NCI-H1105 (cell line): ENCODE measurements at places on chromosomes 5 and 9.

DNA sequence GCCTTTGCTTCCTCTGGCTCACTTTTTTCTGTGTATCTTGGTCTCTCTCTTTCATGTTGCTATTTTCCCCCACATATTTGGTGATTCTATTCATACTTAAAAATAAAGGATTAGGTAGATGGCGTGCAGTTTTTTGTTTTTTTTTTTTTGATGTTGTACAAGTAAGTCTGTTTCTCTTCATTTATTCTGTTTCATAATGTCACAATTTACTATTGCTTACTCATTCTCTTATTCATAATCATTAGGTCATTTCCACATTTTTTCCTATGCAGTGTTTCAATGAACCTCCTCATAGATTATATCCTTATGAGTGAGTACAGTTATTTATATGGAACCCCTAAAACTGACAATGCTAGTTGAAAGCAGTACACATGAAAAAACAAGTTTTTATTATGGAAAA lies 136.3 kb downstream of the APBA1 start:
- no peak for DNase-seq

GRCh38 chr5:116130471-116130870 lies 45.6 kb downstream of the COMMD10 start:
- no peak for DNase-seq

DNA sequence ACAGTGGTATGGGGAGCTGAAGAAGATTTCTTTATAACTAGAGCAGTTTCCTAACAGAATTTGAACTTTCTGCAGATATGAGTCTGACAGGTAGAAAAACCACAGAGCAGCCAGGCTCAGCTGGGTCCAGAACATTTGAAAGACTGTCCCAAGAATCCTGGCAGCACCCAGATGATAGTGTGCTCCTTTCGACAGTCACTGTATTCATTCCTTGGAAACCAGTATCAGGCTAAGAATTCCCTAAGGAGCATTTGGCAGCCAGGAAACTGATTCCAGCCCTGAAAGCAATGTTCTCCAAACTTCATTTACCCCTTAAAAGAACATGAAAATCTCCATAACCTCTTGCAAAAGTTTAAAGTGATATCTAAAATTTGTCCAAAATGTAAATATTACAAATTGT lies 123.0 kb upstream of the MTAP start:
- DNase-seq: no peak

DNA sequence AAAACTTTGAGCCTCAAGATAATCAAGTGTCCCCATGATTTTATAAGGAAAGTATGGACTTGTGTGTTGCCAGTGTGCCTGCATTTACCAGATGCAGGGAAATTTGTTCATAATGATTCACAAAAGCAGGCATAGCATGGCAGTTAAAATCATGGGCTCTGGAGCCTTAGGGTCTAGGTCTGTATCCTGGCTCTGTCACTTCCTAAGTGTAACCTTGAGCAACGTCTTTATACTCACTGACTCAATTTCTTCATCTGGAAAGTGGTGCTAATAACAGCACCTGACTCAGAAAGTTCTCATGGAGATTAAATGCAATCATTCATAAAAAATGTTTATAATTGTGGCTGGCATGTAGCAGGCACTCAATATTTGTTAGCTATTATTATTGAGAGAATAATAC lies 234.9 kb downstream of the SAXO1 start:
- no peak for DNase-seq

GRCh38 chr5:143932584-143932983 lies 120.6 kb downstream of the HMHB1 start:
- DNase-seq: no peak

GRCh38 chr5:112787261-112787660 lies 49.6 kb downstream of the APC start:
- DNase-seq: no peak

DNA sequence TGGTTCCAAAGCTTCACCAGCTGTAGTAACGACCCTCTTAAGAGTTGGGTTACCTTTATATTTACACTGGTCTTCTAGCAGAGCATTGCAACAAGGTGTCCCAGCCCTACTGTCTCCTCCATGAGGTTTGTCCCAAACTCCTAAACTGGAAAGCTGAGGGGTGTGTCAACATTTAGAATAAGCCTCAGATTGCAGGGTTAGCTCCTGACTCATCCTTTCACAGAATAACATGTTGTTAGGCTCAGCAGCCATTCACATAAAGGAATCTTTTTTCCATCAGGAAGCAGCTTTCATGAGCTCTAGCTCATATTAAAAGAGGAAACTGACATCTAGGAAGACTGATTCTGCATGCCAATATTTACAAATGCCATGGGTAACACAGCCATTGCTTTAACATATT lies 238.7 kb downstream of the EFNA5 start:
- no peak for DNase-seq

DNA sequence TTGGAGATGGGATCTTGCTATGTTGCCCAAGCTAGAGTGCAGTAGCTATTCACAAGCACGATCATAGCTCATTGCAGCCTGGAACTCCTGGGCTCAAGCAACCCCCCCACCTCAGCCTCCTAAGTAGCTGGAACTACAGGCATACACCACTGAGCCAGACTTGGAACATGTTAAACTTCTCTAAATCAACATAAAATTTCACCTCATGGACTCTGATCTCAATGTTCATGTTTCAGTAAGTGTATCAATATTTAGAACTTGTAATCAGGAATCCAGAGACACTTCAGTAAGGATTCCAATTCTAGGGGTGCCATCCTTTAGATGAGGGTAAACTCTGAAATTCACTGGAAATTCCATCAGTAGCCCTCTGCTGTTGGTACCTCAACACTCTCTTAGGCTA lies 6.8 kb downstream of the GNE start:
- no peak for DNase-seq

DNA sequence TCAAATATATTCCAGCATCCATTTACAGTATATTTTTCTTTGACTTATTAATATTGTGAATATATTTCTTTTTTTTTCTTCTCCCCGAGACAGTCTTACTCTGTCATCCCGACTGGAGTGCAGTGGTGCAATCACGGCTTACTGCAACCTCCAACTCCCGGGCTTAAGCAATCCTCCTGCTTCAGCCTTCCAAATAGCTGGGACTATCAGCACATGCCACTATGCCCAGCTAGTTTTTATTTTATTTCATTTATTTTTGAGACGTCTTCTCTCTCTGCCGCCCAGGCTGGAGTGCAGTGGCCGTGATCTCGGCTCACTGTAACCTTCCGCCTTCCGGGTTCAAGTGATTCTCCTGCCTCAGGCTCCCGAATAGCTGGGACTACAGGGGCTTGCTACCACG lies 7.4 kb upstream of the GLIPR2 start:
- DNase-seq: no peak

- no peak for DNase-seq
Observed at GRCh38 chr5:138649316-138649720, 74.1 kb upstream of the HSPA9 start.

DNA sequence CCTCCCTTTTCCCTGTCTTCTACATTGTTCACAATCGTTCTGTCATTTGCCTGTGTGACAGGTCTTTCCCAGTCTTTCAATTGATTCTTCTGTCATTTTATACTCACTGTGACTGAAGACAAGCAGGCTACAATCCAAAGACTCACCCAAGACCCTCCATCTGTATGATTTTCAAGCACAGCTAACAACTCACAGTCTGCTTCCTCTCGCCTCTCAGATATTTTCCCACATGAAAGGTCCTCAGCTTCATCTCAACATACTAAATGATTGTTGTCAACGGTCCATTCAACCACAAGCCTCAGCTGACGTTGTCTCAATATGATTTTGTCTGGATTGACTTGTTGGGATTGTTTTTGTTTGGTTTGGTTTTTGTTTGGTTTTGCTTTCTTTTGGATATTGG lies 346.5 kb downstream of the NFIB start:
- no peak for DNase-seq

DNA sequence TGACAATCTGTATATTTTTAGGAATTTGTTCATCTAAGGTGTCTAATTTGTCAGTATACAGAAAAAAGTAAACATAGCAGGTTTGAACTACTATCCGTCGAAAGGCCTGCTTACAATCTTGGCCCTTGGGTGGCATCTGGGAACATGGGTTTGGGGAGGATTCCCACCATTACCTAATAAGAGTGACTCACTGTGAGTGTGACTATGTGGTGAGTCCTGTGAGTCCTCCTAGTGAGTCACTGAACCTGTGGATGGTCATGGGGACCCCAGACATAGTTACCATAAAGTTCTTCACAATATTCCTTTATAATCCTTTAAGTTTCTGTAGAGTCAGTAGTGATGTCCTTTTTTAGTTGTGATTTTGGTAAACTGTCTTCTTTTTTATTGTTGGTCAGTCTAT lies 37.0 kb downstream of the RNF130 start:
- no peak for DNase-seq

- no peak for DNase-seq
Observed at GRCh38 chr9:131524665-131525315, 6.3 kb downstream of the UCK1 start.

DNA sequence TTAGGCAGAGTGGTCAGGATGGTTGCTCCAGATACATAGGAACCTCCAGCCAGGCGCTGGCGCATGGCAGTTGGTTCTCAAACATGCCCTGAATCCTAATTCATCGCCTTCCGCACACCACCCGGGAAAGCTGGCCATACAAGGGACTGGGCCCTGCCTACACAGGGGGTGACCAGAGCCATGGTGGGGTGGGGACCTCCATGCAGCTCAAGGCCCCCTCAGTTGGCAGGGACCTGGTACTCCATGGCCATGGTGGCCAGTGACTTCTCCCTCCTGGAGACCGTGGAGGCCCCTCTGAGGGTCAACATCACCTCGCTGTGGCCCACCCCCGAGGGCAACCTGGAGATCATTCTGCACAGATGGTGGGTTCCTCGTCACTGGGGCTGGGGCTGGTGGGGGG lies 26.8 kb downstream of the PAEP start:
- no peak for DNase-seq

DNA sequence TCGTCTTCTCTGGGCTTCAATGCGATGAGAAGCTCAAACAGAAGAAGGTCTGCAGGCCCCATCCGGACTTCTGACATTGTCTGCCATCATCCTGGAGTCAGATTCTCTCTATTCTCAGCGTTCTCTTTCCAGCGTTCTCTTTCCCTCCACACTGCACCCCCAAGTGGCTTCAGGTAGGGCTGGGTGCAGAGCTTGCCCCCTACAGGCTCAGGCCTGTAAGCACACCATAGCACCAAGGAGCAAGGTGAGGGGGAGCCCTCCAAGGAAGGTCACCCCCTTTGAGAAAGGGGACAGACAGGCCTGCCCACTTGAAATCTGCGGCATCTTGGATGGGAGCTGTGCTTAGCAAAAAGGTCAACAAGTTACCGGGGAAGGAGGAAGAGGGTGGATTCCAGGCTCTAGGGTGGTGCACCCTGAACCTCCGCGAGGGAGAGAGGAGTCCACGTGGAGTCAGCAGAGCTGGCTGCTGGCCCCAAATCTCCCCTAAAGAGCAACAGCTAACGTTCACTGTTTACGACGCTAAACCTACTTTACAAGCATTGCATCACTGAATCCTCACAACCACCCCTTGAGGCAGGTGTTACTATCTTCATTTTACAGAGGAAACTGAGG lies 27.5 kb downstream of the GPX3 start:
- no peak for DNase-seq

DNA sequence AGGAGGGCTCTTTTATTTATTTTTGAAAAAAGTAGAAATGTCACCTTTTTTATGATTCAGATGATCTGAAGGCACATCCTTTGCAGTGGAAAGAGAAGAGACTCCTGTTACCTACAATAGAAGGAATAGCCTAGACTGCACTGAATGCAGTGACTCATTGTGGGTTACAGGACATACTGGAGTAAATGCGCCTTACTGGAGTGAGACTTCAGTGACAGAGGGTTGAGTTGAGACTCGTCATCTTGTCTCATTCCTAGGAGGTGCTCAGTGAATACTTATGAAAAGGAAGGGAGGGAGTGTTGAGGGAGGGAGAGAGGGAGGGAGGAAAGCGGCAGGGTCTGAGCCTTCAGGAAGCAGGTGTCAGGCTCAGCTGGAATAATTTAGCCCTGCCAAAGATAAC lies 25.2 kb downstream of the ANKRA2 start:
- no peak for DNase-seq

GRCh38 chr5:88732181-88732633 lies 150.8 kb downstream of the MEF2C start:
- DNase-seq: no peak

DNA sequence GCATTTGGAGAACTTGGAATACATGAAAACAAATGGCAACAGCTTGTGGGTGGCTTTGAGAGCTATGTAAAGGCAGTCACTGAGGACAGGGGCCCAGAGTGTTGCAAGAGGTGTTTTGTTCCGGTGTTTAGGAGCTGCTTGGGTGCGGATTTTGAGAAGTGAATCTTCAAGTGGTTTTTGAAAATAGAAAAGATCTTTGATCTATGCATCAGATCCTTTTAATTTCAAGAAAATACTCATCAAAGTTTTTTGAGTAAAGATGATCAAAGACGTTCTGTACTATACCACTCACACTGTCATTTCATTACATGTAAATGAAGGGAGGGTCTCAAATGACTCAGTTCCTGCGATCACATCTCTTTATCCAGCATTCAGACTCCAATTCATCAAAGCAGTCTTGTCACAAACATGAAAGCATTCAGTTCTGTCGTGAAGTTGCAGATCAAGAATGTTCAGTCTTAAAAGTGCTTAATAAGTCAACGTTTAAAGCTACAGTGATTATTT lies 112.5 kb downstream of the WDR41 start:
- no peak for DNase-seq

- DNase-seq: no peak
Observed at GRCh38 chr9:76737154-76737902, 26.9 kb upstream of the PCA3 start.

- no peak for DNase-seq
Observed at GRCh38 chr5:157020002-157020401, 38.9 kb downstream of the HAVCR1 start.

DNA sequence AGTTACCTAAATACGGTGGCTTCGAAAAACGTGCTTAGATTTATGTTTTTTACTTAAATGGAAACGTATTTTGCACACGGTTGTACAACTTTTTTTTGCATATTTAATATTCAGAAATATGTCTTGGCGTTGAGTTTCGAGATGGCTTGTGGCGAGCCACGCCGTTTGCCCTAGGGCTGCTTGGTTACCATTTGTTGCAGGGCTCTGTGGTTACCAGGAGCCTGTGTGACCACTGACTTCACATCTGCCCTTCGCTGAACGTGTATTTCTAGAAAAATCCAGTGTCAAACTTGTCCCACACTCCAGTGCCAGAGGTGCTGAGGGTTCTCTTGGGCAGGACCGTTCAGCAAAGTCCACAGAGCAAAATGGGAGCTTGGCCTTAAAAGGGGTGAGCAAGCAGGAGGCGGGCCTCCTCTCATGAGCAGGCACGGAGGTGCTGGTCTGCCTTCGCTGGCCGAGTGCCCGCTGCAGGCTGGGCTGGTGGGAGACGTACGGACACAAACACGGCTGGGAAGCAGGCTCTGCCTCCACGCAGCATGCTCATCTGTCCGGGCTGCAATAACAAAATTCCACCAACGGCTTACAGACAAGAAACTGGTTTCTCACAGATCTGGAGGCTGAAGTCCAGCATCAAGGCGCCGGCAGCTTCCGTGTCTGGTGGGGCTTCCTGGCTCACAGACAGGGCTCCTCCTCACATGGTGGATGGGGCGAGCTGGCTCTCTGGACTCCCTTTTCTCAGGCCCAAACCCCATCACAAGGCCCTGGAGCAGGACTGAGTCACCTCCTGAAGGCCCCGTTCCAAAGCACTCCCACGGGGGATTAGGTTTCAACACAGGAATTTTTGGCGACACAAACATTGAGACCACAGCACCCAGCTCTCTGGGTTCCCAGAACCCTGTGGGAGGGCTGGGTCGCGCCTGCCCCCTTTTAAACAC lies 5.4 kb downstream of the MRPL36 start:
- no peak for DNase-seq

- no peak for DNase-seq
Observed at GRCh38 chr9:99430301-99430700, 208.2 kb downstream of the SEC61B start.
